Esophagus squamous epithelium (tissue), 5 donors: ENCODE measurements at places on chromosomes 16 and 17. TPM values are rescaled to one million over a fixed set of nuclear protein-coding genes. Genes with fewer than 3 reads are reported as not detected.

- DNase-seq = no peak
These were observed 51.7 kb downstream of the NXN start for GRCh38 chr17:927611-928461.

DNA sequence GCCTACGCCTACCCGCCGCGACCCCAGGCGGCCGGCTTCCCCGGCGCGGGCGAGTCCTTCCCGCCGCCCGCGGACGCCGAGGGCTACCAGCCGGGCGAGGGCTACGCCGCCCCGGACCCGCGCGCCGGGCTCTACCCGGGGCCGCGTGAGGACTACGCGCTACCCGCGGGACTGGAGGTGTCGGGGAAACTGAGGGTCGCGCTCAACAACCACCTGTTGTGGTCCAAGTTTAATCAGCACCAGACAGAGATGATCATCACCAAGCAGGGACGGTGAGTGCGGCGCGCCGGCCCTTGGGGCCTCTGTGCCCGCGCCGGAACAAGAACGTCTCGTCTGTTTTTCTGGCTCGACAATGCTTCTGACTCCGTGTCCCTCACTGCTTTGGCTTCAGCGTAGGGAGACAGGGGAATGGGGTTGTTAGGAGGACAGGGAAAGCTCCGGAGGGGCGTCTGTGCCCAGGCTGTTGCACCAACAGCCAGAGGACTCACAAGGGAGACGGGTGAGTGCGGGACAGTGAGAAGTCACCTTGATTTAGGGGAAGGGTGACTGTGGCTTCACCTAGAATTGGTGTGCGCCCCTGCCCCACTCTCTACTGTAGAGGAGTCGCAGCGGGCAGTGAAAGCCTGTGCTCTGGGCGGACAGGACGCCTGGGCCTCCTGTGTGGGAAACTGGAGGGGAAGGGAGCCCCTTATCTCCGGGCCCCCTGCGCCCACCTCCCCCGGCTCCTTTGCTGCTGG is 806 bp downstream of the TBX21 start:
- DNase-seq = no peak

DNA sequence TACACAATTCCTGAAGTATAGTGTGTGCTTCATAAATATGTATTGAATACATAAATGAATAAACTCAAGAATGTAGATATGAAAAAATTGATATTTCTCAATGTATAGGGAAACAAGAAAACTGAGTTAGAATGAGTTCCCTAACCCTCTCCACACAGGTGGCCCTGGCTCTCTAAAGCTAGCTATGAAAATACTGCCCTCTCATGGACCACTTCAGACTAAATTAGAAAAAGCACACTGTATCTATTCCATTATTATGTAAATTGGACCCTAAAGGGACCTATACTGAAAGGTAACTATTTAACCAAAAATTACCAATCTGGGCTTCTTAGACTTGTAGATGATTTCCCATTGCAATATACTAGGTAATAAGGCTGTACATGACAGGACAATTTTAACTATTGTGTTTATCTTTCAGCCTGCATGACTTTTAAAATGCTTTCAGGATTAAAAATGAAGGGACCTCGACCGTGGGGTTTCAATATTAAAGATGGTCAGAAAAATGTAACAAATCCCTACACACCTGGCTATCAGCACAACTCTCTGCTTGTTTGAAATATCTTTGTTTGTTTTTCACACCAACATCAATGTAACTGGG is 672.5 kb upstream of the KIF2B start:
- no peak for DNase-seq

The ABCC6 gene
- total RNA-seq = not detected

GRCh38 chr17:57174591-57174990 is 81.7 kb upstream of the MSI2 start:
- no peak for DNase-seq

The TEX19 gene
- total RNA-seq = not detected

The BRICD5 gene
- 2.0 TPM for total RNA-seq

The ZP2 gene
- not detected for total RNA-seq

DNA sequence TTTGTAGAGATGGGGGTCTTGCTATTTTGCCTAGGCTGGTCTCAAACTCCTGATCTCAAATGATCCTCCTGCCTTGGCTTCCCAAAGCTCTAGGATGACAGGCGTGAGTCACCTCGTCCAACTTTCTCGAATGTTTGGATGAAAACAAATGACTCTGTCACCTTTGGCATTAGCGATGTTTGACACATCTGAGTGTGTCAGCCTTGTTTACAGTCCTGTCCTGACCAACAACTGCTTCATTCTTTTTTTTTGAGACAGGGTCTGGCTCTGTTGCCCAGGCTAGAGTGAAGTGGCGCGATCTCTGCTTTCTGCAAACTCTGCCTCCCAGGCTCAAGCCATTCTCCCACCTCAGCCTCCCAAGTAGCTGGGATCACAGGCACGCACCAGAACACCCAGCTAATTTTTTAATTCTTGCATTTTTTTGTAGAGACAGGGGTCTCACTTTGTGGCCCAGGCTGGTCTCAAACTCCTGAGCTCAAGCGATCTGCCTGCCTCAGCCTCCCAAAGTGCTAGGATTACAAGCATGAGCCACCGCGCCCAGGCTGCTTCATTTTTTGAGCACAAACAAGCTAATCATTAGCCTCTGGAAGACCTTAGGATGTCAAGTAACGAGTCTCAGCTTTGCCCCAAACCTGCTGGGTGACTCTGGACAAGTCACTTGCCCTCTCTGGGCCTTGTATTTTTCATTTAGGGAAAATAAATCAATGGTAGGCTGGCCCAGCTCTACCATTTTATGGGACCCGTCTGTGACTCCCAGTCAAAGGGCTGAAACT is 7.4 kb downstream of the MYH11 start:
- DNase-seq = no peak

- DNase-seq = no peak
These were observed 45.3 kb upstream of the HS3ST3A1 start for GRCh38 chr17:13646969-13647542.

The XAF1 gene
- 19.7 TPM for total RNA-seq

GRCh38 chr17:64687961-64688360 is 25.9 kb upstream of the SMURF2 start:
- DNase-seq = no peak

DNA sequence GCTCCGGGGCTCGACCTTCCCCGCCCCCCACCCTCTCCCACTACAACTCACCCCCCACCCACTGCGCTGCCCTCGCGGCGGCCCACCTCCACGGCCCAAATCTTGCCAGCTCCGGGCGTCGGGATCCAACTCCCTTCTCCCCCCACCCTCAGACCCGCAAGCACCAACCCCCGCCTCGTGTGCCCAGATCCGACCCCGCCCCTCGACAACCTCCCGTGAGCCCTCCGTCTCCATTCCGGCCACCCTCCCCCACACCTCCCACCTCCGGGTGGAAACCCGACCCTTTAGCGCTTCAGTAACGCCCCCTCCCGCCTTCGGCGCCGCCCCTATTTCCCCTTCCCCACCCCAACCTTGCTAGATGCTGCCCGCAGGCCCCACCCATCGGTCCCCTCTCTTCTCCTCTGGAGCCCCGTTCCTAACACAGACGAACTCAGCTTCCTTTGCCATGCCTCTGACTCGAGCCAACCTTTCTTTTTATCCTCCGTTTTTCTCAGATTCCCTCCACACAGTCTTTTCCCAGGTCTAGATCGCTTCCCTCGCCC is 717 bp downstream of the UBE2Z start:
- no peak for DNase-seq

The GHDC gene
- 22.0 TPM for total RNA-seq

The GRB7 gene
- 25.1 TPM for total RNA-seq

DNA sequence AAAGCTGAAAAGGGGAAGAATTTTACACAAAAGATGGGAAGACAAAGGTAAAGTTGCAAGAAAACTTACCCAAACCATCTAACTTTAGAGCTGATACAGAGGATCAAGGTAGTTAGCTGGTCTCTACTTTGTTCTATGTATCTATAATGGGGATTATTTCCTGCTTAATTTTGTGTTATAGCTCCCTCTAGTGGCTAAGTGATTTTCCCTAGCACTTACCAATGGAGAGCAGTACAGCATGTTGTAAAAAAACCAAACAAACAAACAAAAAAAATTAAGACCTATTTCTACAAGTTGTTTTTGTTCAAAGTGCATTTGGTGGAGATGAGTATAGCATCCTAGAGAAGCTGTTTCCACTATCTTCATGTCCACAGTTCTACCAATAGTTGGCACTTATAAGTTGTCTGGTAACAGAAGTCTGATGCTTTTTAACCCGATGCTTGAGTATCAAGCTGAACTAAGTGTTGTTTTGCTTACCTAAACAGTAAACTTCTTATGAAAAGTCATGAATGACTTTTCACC is 7.5 kb downstream of the SRSF1 start:
- DNase-seq = no peak

The ASPA gene
- 0.23 TPM for total RNA-seq

GRCh38 chr17:83084621-83085056 is 5.2 kb downstream of the METRNL start:
- DNase-seq = no peak

- no peak for DNase-seq
These were observed 2.0 kb upstream of the KCNG4 start for GRCh38 chr16:84241778-84242177.

The PLCG2 gene
- total RNA-seq = 15.8 TPM

DNA sequence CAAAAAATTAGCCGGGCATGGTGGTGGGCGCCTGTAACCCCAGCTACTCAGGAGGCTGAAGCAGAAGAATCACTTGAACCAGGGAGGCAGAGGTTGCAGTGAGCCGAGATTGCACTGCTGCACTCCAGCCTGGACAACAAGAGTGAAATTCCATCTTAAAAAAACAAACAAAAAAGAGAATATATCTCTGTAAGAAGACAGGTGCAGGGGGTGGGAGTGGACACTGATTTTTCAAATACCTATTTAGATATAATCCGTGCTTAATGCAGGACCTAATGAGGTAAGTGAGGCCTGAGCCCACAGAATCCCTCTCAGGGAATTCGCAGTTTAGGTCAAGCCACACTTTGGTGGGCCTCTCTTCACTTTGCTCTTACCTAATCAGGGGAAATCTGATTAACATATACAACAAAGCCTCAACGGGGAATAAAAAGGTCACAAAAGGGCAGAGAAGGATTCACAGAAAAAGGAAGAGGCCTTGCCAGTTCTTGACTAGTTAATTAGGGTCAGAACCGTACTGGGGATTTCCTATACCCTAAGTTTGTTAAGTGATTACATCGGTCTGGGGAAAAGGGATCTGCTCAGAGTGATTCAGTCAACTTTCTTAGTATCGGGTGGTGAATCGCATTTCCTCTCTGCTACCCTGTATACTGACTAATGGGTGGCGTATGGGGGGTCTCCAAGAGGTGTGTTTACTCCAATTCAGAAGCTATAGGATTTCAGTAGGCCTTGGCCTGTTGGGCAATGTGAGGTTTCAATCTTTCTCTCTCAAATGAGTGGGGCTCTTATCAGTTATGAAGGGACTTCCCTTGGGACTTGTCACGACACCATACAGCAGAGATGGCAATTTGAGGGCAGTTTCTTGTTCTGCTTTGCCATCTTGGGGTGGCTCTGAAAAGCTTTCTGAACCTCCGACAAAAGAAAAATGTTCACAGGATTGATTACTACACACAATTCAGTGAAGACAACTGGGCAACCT is 1.9 kb upstream of the NFAT5 start:
- no peak for DNase-seq

- no peak for DNase-seq
These were observed 84.1 kb downstream of the TBC1D16 start for GRCh38 chr17:79951361-79952264.

GRCh38 chr16:29791845-29792807 is 1.6 kb downstream of the KIF22 start:
- no peak for DNase-seq

DNA sequence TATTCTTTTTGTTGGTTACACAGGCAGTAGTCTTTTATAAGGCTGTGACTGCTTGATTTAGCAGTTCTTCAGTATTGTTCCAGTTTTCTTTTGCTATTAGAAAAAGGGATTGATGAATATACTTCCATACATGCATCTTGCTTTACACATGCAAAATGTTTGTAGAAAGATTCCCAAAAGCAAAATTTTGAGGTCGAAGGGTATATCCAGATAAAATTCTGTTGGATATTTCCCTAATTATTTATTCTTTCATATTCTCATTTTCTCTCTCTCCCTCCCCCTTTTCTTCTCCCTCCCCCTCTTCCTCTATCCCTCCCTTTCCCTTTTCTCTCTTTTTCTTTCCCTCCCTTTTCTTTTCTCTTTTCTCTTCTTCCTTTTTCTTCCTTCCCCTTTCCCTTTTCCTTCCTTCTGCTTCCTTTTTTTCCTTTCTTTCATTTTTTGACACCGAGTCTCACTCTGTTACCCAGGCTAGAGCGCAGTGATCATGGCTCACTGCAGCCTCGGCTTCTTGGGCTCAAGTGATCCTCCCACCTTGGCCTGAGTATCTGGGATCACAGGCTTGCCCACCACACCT is 46.9 kb upstream of the ADCY7 start:
- DNase-seq = no peak

GRCh38 chr16:84121007-84121406 is 4.3 kb upstream of the MBTPS1 start:
- no peak for DNase-seq

GRCh38 chr16:64925166-64925565 is 196.7 kb downstream of the CDH11 start:
- no peak for DNase-seq

The STARD3 gene
- 27.3 TPM for total RNA-seq

- DNase-seq = no peak
These were observed 2.9 kb downstream of the NFAT5 start for GRCh38 chr16:69568676-69569075.

The GPS1 gene
- 76.9 TPM for total RNA-seq

DNA sequence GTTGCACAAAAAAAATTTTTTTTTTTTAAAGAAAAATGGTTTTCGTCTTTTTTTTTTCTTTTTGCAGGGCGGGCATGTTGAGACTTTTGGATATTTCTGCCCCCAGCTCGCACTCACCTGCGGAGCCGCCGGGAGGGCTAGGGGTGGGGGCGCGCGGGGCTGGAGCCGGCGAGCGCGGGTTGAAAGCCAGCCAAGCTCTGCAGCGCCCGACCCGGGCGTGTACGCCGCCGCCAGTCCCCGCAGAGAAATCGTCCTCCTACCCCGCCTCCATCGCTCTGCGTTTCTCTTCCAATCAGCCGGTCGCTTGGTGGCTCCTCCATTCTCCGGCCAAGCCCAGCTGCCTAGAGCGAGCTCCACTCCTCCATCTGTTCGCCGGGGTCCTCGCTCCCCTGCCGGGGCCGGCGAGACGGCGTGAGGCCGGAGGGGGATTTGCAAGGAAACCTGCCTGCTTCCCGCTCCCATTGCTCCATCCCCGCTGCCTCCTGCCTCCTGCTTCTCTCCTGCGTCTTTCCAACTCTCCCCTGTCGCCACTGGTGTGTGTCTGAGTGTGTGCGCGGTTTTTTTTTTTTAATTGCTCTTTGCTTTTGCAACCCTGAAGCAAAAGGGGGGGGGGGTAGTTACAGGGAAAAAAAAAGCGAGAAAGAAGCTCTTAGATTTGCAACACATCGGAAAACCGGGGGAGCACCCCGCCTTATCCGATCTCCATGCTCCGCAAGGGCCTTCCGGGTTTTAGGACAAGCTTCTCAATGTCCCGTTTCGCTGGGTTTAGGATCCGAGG is 1.8 kb upstream of the UBTF start:
- DNase-seq = no peak
